ENCODE measurements at places on chromosomes 6 and 20. TPM values are rescaled to one million over a fixed set of nuclear protein-coding genes. Genes with fewer than 3 reads are reported as not detected.

EBF4 gene
- 5.5 TPM for polyA plus RNA-seq

GRCh38 chr6:85250586-85251220, 199.2 kb upstream of the NT5E start:
- DNase-seq = peak; percentile 93

GRCh38 chr6:82097676-82098075, 149.9 kb downstream of the IBTK start:
- no peak for DNase-seq

GRCh38 chr6:167426651-167427050, 101.8 kb downstream of the TTLL2 start:
- no peak for DNase-seq

- DNase-seq = no peak
Observed at GRCh38 chr6:128667339-128667858, 147.0 kb upstream of the PTPRK start.

DNA sequence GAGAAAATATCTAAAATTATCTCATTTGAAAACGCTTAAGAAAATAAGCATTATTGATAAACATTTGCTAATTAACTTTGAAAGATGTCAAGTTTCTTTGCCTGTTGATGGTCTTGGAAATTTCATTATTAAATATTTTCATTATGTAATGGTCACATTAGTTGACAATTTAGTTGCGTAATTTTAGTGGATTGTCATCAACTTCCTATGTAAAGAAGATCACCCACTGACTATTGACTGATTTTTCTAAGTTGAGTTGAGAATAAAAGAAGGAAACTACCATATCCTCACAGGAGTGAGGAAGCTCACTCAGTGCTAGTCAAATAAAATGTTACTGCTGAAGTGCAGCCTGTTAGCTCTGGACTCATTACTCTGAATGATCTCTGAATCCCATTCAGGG, 79.9 kb upstream of the LY86 start:
- DNase-seq = no peak

DNA sequence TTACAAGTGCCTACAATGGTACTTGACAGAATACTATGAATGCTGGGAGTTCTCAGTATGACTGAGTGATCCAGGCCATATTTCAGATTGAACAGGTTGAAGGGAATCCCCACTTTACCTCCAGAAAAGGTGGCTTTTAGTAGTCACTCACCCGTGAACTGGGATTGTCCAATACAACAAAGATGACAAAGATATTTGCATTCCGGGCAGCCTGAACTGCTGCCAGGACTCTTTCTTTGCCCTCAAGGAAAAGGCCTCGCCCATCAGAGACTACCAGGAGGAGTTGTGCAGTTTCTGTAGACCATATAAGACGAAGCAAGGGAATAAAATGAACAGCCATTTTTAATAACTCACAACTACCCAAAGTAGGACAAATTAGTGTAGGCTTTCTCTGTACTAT, 6.3 kb upstream of the LYRM2 start:
- no peak for DNase-seq
